ENCODE measurements at places on chromosomes 6 and 20.

DNA sequence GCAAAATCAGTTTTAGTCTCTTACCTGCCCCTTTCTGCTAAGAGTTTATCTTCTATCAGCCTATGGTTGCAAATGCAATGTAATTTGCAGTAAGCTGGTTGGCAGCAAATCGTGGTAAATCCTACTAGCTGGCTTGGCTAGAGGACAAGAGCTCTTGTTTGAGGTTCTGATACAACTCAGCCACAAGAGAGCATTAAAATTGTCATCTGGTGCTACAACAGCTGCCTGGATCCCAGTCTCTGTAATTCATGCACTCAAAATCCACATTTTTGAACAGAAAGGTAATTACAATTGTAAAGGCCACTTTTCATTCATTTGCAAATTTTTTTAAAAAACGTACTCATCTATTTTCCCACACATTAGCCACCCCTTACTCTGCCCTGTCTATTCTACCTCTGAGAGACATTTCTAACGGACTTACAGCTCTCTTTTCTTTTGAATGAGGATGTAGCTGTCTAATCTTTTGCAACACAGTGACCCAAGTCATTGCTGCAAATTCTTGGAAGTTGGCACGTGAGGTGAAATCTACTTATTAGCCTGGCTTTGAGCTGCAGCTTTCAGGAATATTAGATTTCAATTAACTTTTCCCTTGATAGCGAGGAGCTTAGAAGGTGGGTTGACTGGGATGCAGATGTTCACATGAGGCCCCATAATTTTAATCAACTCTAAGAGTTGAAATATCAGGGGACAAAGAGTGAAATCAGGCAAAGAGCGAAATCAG is 54.0 kb upstream of the FAM184A start:
- no peak for DNase-seq

DNA sequence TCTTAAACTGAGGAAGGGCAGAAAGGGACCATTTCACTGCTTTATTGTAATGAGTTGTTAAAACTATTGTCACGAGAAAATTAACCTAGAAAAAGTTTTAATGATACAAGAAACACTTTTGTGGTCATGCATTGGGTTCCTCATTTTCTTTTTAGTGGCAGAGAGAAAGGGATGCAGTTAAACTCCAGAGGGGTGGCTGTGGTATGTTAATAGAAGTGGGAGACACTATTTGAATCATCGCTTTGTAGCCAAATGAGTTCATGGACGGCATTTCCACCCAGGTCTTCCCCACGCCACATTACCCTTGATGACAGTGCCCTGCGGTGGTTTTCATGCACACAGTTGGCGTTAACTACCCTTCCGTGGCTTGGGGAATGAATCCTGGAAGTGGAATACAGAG is 235.6 kb downstream of the PLCB1 start:
- DNase-seq, result no peak

DNA sequence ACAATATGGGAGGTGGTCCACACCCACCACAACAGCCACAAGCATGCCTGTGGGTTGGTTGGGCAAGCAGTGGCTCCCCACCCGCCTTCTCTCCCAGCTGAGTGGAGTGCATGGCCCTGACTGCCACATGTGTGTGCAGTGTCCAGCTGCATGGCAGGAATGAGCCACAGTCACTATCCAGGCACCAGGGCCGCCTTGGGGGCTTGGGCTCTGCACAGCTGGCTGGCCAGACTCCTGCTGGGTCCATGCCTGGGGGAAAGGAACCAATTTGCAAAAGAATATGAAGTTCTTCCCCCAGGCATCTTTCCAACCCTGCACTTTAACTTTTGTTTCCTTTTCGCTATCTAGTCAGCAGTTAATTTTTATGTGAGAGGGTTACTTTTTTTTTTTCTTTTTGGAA is 11.6 kb upstream of the ASCC3 start:
- no peak for DNase-seq

DNA sequence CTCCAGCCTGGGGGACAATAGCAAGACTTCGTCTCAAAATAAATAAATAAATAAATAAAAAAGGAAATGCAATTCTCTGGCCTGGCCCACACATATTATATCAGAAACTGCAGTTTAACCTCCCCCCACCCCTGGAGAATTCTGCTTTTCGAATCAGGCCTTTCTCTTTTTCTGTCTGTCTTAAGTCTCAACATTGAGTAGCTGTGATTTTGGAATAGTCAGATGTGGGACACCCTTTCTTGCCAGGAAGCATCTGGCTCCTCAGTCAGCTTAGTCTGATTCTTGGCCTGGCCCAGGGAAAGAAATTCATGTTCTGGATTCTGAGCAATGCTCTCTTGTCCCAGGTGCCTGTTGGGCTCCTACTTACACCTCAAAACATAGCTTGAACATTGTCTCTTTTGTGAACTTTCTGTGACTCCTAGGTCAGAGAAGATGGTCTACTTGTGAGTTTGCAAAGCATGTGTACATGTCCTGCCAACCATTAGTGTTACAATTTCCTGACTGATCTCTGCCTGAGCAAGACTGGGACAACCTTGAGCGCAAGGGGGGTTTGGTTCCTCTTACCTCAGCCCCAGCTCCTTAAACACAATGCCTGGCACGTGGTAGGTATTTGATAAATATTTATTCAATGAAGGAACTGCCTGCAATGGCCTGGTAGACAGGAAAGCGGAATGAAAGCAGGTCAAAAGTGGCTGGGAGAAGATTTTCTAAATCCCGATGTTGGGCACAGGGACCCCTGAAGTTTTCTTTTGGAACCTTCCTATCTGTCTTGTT is 23.8 kb upstream of the POU5F1 start:
- DNase-seq, result no peak

DNA sequence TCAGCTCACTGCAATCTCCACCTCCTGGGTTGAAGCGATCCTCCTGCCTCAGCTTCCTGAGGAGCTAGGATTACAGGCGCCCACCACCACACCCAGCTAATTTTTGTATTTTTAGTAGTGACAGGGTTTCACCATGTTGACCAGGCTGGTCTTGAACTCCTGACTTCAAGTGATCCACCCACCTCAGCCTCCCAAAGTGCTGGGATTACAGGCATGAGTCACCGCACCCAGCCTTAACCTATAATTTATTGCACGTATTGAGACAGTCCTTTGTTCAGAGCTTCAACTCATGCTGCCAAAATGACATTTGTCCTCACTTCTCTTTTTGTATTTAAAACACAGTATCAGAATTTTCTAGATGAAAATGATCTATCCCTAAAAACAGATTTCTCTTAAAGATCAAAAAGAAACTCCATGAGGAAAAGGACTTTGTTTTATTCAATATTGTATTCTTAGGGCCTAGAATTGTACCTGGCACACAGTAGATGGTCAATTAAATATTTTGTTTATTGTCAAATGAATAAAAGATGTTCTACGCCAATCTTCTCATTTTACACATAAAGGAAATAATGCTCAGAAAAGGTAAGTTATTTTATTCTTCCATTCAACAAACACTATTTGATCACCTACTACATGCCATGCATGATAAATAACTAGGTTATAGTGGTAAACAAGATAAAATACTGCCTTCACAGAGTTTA is 10.8 kb downstream of the SERAC1 start:
- DNase-seq, result no peak

DNA sequence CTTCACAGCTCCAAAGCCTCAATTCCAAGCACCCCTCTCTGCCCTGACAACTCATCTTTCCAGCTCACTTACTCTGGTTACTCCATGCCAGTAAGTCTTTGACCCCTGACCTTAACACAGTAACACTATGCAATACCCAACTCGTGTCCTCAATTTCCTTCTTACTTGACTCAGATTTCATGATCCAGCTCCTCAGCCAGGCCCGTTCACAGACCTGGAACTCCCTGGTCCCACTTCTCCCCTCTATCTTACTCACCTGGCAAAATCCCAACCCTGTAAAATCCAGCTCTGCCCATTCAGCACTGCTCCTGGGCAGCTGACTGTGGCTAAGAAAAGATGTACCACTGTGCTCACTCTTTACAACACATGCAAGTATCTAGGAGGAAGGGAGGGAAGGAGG is 7.9 kb downstream of the GNL1 start:
- no peak for DNase-seq

GRCh38 chr6:107786709-107787588 is 37.2 kb downstream of the SCML4 start:
- peak; percentile 35 for DNase-seq

DNA sequence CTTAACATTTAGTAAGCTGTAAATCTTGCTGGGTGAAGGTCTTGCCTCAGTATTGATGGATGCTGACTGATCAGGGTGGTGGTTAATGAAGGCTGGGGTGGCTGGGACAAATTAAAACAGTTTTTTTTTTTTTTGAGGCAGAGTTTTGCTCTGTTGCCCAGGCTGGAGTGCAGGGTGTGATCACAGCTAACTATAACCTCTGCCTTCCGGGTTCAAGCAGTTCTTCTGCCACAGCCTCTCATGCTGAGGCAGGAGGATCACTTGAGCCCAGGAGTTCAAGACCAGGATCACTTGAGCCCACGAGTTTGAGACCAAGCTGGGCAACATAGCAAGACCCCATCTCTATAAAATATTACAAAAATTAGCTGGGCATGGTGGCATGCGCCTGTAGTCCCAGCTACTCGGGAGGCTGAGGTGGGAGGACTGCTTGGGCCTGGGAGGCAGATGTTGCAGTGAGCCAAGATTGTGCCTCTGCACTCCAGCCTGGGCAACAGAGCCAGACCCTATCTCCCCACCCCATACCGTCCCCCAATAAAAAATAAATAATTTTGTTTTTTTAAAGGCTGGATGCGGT is 67.2 kb downstream of the NCOA3 start:
- no peak for DNase-seq

DNA sequence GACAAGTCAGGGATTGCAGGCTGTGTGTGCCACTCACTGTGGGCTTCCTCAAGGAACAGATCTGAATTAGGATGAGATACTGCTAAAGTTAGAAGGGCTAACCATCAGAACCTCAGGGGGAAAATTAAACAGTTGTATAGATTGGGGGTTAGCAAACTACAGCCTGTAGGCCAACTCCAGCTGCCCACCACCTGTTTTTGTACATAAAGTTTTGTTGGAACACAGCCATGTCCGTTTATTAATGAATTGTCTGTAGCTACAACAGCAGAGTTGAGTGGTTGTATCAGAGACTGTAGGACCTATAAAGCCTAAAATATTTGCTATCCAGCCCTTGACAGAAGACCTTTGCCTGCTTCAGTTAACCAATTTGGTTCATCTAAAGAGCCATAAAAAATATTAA is 127.2 kb upstream of the ECI2 start:
- no peak for DNase-seq

DNA sequence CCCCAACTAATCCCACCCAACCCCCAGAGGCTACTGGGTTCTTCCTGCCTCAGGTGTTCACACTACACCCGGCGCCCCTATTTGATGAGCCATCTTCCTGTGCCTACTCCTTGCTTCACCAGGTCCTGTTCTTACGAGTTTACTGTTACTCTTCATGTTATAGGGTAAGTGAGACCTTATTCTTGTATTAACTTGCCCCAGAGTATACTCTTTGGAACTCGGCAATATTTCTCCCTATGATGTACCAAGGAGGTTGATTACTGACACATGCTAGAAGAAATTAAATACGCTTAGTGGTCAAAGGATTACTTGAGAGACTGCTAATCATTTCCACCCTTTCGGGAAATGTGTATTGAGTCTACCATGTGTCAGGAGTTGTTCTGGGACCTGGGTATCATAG is 8.9 kb downstream of the RING1 start:
- DNase-seq, result no peak

DNA sequence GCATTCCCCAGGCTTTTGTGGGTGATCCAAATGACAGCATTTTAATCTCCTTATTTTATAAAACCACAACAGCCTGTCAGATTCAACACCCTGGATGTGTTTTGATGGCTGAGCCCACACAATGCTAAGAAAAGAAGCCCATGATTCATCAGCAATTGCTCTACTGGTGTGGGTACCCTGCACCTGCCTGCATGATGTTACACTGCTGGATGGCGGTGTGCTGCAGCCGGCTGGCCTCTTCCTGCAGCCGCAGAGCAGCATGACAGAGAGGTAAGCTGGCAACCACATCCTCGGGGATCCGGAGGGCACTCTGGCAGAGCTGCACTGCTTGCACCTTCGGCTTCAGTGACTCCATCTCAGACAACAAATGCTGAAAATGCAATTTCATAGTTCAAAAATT is 327.5 kb downstream of the SYNE1 start:
- peak; percentile 63 for DNase-seq

GRCh38 chr6:109029313-109029712 is 65.3 kb downstream of the SESN1 start:
- DNase-seq, result no peak

DNA sequence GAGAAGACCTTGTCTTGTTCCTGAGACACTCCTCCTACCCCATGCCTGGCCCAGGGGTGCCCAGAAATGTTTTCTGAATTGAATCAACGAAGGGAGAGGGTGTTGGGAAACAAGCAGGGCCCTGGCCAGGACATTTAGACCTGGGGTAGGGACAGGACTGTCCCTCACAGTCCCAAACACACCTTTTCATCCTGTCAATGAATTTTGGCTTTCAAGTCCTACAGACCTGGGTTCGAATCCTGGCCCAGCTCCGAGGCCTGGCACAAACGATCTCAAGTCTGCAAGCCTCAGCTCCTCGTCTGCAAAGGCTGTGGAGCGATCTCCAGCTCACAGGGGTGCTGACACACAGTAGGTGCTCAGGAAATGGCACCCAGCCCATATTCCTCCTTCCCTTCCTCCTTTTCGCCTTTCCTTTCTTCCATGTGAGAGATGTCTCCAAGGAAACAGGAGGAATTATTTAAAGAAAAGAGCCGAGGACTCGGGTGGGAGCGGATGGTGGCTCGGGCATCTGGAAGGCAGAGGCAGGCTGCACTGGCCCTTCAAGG is 7.3 kb upstream of the DLGAP4 start:
- no peak for DNase-seq

- no peak for DNase-seq
Measured at GRCh38 chr20:24571159-24571558, 101.7 kb downstream of the SYNDIG1 start.
